ENCODE measurements at places on chromosomes 16 and 17.
A peak's percentile ranks its signal among the peaks of the same experiment; 100 is the strongest.

- peak; percentile 9 for DNase-seq
Measured at GRCh38 chr17:56594320-56595107, 1.0 kb downstream of the NOG start.

DNA sequence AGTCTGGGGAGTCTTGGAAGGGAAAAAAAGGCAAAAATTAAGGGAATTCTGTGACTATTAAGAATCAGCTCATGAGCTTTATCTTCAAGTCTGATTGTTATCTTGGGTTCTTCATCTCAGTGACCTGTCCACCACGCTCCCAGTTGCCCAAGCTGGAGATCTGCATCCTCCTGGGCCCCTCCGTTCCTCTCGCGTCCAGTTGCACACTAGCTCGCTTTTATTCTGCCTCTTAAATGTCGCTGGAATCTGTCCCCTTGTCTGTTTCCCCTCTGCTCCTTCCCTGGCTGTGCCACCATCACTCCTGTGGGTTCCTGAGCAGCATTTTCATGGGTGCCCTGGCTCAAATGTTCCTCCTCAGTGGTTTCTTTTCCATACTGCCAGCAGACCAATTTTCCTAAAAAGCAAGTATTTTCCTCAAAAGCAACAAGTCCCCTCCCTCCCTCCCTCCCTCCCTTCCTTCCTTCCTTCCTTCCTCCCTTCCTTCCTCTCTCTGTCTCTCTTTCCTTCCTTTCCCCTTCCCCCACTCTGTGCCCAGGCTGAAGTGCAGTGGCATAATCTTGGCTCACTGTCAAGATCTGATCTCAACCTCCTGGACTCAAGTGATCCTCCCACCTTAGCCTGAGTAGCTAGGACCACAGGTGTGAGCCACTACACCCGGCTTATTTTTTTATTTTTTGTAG is 1.4 kb downstream of the ENDOV start:
- no peak for DNase-seq

- no peak for DNase-seq
Measured at GRCh38 chr16:25478476-25478875, 213.3 kb upstream of the HS3ST4 start.

DNA sequence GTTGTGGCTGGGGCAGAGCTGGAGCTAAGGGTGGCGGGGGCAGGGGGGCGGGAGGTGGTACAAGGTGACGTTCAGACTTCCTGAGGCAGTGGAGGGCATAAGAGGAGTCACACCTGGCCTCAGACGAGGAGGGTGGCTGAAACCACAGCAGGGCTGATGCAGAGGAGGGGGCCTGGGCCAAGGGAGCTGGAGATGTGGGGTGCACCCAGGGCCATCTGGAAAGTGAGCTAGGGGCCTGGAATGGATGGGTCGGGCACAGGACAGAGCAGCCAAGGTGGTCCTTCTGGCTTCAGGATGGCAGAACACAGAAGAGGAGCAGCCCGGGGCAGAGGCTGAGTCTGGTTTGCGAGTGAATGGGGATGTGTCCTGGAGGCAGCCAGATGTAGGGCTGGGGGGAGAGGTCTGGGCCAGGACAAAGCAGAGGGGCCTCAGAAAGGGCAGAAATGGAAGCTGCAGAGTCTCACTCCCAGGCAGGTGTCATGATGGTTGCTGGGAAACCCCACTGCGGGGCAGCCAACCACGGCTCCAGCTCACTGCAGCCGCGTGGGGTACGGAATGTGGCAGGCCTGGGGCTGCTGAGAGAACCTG is 57.6 kb downstream of the PRMT7 start:
- no peak for DNase-seq

DNA sequence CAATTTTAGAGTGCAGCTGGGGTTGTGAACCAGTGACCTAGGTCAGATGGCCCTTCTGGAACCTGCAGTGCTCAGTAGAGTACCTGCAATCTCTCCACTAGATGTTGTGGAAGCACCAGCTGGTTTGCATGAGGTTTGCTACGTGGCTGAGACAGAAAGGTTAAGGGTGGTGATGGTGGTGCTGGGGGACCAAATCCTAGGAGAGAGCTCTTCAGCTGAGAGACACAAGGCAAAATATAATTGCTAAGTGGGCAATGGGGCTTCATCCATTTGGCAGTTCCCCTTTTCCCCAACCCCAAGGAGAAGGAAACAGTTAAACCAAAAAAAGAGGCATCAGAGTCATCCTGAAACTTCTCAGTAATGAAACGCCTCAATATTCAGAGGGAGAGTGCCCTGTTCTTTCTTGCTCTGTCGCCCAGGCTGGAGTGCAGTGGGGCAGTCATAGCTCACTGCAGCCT is 13.9 kb downstream of the ITPRIPL2 start:
- DNase-seq: no peak

GRCh38 chr17:41082626-41083025 is 1.3 kb upstream of the KRTAP4-7 start:
- DNase-seq: no peak

GRCh38 chr17:63675607-63676546 is 24.0 kb downstream of the LIMD2 start:
- DNase-seq: no peak

DNA sequence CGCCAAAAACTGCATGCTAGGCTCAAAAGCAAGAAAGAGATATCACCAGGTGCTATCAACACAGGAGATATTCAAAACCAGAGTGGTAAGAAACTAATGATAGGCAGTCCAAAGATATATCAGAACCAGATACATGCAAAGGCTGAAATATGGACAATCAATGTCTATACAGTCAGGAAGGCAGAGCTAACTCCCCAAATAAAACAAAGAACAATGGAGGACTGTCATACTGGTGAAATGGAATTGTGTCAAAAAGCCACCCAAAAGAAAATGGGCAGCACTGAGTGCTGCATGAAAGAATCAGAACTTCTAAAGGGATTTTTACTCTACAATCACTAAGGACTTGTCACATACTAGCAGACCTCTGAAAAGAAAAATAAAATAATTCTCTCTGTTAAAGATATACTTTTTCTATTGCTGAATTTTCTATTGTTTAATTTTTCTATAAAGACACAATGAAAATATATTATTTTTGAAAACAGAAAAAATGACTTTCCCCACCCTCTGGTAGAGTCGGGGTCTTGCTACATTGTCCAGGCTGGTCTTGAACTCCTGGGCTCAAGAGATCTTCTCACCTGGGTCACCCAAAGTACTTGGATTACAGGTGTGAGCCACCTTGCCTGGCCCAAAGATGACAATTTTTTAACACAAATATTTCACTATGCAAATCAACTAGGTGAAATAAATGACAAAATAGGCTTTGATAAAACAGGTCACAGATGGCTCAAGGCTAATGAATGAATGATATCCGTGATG is 98.2 kb downstream of the USP32 start:
- DNase-seq: no peak

DNA sequence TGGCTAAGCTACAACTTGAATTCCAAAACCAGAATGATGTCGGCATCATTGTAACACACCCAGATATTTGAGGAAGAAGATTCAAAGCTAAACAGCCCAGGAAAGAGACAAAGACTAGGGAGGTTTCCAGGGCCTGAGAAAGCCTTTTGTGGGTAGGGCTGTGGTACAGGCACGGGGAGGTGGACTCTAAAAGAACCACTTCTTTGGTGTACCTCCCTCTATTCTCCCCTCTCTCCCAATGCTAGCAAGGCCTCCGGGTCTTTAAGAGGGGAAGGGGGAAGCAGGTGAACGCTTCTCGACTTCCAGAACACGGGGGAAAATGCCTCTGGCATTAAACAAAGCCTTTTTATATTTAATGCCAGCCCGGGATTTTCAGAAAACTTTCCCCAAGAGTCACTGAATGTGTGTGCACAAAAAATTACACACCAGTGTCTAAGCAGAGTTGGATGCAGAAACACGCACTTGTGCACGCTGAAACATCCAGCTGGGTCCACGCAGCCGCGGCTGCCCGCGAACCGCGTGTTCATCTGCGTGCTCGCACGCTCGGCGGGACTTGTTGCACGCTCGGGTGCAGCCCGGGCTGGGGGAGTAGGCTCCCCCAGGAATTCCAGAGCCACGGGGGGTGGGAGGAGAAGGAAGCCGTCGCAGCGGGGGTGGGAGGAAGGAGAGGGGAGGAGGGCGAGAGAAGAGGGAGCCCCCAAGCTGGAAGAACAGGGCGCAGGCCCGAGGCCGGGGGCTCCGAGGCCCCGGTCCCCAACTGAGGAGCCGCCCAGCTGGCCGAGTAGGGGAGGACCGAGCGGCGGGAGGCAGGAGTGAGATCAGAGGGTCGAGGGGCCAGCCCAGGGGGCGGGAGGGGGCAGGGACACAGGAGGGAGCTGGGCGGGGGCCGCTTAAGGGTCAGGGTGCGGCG is 20.1 kb upstream of the ZNF423 start:
- no peak for DNase-seq

DNA sequence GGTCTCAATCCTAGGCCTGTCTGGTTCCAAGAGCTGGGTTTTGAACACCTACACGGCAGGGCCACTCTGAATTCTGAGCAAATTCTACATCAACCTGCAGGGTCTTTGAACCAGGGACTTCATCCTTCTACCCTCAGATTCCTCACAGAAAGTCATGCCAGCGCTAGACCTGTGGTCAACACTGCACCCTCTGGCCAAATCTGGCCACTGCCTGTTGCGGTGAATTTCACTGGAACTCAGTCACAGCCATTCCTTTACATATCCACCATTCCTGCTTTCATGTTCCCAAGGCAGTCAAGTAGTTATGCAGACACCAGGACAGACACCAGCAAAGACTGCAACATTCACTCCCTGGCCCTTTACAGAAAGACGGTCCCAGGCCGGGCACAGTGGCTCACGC is 144.6 kb downstream of the C16orf95 start:
- DNase-seq: no peak

DNA sequence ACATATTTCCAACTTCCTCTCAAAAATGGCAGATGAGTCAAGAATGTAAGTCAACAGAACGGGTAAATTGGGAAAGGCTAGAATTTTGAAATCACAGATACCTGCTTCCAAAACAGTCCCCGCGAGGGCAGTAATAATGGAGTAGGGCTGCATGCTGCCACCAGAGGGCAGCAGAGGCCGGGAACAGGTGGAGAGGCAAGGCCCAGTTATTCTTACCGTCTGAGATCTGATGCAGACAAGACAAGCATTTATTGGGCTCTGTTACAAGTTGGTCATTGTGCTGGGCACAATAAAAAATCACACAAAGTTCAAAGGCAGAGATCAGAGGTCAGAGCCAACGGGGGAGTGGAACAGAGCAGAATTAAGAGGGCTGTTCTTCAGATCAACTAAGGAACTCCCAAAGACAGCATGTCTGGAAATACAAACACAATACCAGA is 8.8 kb upstream of the MLKL start:
- DNase-seq: peak; percentile 71

DNA sequence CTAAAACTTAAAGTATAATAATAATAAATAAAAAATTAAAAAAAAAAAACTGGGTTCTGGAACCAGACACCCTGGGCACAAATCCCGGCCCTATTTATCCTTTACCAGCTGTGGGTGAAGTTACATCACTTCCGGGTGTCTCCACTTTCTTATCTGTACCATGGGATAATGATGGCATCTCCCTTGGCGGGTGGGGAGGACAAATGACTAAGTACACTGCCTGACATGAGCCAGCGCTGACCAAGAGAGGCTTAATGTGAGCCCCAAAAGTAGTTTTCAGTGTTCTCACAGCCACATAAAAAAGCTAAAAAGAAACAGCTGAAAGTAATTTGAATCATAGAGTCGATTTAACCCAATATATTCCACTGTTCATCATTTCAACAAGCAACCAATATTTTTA is 424.9 kb downstream of the SOX9 start:
- DNase-seq: no peak

DNA sequence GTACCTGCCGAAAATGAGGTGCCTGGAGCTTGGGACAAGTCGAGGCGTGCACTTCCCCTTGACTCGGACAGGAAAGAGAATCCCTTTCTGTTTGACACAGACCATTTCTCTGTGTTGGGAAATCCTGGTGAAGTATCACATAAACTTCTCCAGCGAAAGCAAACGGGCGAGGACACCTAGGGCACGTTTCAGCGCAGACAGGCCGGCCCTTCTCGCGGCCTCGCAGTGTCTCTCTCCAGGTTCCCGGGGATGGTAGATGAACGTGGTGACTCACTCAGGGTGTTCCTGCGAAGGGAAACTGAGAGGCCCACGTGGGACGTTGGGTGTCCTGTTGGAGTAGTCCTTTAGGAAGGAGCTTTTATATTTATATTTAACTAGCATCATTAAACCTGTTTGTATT is 36.3 kb upstream of the ZNF750 start:
- DNase-seq: no peak

DNA sequence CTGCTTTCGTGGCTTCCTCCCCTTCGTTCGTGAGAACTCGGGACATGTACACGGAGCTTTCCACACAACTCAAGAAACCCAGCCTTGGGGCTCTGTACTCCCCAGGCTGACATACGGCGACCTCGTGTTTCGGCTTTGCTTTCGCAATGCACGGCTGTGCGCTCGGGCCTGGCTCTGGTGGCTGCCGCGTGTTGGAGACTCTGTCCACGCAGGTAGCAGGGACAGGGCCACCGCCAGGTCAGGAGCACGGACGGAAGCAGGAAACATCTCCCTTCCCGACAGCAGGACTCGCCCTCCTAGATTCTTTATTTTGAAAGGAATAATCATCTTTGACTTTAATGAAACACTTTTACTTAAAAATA is 17.3 kb downstream of the UTS2R start:
- DNase-seq: no peak

GRCh38 chr17:41892021-41892376 is 26.8 kb downstream of the ACLY start:
- DNase-seq: no peak

DNA sequence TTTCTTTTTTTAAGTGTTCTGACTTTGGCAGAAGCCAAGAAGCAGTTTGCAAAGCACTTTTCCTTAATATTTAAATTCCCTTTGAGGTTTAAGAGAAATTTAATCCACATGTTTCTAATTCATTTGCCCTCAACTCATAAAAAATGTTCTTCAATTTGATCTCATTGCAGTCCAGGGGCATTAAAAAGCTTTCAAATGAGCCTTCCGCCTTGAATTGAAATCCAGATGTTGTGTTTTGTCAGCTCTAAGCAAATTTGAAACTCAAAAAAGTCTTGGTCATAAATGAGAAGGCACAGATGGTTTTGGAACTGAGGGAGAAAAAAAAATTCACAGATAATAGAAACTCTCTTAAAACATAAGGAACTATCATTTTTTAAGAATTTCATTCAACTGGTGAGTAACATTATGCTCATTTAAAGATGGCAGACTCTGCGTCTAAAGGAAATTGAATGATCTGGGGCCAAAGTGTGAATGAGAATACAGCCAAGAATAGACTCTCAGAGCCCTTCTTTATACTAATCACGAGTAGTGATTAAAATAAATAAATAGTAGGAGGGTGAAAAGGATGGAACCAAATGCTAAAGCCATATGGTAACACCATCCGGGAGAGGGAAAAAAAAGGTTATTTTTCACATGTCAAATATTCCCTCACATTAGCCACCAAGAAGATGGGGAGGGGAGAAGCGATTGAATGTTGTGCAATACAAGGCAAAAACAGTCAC is 1304.7 kb downstream of the CDH8 start:
- DNase-seq: no peak
